ENCODE measurements at places on chromosomes 5 and 9.

GRCh38 chr9:136850866-136851775 is 1.0 kb upstream of the MAMDC4 start:
- no peak for DNase-seq

DNA sequence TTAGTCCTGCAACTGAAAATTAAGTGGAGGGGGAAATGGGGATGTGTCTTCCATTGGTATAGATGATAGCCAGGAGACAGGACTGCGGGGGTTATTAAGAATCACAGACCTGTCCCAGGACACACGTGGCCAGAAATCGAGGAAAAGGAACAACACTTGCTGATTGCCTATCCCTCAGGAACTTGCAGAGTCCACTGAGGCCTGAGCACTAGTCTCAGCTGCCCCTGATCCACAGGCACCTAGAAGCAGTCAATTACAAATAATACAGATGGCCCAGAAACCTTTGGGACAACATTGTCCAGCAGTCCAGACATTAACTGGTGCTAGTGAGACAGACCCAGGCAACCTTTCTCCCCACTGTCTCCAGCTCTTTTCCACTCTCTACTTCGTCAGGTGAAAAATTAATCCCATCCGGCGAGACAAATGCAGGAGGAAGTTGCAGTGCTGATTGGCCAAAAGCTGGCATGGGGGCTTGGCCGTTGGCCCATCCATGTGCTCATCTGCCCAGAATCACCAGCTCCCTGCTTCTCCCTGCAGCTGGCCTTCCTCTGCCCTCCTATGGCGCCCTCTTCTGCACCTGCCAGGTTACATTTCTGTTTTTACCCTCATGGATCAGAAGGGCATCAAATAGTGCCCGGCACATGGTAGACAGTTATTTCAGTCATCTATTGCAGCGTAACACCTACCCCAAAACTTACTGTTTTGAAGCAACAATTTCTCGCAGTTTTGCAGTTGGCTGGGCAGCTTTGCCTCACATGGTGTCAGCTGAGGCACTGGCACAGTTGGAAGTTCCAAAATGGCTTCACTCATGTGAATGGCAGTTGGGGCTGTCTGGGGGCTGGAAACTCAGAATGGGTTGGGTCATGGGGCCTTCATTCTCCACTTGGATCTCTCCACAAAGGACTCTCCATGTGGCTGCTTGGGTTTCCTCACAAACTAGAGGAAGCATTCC is 3.6 kb upstream of the B4GALT1 start:
- peak; percentile 79 for DNase-seq

- DNase-seq: no peak
These were observed 9.2 kb upstream of the GLE1 start for GRCh38 chr9:128495296-128495695.

DNA sequence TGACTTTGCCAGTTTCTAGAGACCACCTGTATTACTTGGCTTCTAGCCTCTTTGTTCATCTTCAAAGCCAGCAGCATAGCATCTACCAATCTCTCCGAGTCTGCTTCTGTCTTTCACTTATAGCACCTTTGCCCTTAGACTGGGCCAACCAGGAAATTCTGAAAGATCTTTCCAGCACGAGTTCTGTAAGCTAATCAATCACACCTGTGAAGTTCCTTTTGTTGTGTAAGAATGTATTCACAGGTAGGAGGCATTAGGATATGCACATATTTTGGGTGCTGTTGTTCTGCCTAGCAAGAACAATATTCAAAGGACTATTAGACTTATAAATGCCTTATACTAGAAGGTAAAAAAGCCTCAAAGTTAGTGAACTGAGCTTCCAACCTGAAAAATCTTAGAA is 232.1 kb downstream of the CDH12 start:
- no peak for DNase-seq
